Panc1 (cell line): ENCODE measurements at places on chromosomes 7 and 10. TPM values are rescaled to one million over a fixed set of nuclear protein-coding genes. Genes with fewer than 3 reads are reported as not detected.

Gene DGKI
- total RNA-seq = not detected

Gene MICALL2
- total RNA-seq = 144 TPM

Gene FAM24B
- total RNA-seq = 21.3 TPM

Gene LIPN
- total RNA-seq = not detected

Gene CYP3A7
- total RNA-seq = not detected
